Mucosa of descending colon (tissue), 3 donors: ENCODE measurements at places on chromosomes 13 and 19. TPM values are rescaled to one million over a fixed set of nuclear protein-coding genes. Genes with fewer than 3 reads are reported as not detected.

ZNF615 gene
- total RNA-seq = 5.0 TPM

KIR3DL2 gene
- not detected for total RNA-seq

CGB2 gene
- not detected for total RNA-seq

DNA sequence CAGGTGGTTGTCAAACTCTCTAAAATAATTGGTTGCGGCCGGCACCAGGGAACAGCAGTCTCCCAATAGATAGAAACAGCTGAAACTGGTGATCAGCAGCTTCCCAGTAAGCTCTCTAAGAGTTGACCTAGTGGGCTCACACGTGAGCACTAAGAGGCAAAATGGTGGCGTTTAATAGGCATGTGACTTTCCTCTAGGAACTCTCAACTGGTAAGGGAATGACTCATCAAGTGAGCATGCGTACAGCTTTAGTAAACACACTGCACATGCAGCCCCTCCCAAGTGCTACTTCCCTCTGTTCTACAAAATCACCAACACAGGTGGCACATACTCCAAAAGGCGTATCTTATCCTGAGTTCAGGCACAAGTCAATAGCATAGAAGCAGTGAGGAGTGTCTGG, 41.7 kb downstream of the TNFSF11 start:
- no peak for DNase-seq

- DNase-seq = no peak
These were observed 612.4 kb downstream of the PCDH9 start for GRCh38 chr13:66617786-66618185.

DNA sequence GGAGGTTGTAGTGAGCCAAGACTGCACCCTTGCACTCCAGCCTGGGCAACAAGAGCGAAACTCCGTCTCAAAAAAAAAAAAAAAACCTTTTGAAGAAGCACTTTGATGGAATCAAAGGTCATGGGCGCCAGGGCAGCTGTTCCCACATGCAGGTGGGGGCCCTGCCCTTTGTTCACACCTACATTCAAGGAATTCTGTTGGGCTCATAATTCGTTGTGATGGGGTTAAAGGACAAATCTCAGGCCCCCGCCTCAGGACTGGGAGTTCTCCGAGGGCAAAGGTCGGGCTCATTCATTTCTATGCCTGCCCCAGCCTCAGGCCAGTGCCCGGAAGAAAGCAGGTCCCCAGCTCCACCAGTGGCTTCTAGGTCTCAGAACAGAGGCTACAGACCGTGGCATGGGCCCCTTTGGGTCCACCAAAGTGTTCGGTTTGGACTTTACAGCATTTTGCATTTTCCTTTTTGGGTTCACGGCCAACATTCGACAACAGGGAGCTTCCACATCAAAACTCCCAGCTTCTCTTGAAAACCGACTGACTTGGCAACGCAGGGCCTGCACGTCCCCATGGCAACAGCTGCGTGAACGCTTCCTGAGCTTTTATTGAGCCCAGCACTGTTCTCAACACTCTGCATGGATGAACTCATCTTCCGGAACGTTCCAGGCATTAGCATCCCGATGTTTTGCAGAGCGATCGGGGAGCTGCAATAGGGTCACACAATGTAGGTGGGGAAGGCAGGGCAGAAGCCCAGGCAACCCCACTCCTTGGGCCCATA, 10.1 kb upstream of the GTF2F1 start:
- peak; percentile 86 for DNase-seq

- no peak for DNase-seq
These were observed 1.1 kb downstream of the HDGFL2 start for GRCh38 chr19:4473011-4473762.

DNA sequence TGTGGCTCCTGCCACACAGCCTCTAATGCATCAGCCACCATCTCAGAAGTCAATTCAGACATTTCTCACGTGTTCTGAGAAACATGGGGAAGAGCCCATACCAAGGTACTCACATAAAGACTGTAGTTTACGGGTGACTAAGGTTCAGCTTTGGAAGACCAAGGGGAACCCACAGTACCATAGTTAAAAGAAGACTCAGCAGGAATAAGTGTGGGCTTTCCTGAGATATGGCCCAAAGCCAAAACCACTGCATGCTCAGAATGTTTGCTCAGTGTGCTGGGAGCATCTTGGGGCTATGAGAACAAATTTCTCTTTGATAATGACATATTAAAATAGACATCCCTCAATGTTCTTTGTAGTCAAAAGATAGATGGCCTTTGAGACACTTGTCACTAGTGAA, 283.8 kb downstream of the DCT start:
- no peak for DNase-seq

DNA sequence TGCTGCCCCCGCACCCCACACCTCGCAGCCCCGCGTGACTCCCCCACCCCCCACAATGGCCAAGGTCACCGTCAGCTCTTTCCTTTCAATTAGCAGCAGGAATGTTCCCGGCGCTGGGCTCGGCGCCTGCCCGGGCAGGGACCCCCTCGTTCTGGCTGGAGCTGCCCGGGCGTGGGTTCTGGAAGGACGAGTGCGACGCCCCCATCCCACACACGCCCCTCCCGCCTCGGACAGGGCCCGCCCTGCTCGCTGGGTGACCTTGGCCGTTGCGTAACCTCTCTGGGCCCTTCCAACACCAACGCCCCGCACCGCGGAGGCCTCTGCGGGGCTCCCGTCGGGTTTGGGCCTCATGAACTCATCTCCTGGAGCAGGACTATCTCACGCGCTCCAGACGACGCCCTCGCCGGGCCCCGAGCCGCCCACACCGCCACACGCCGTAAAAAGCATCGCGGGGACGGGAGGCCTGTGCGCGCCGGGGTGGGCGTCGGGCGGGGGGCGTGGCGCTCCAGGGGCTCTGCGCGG, 10.3 kb downstream of the PALM start:
- DNase-seq = peak; percentile 67

DNA sequence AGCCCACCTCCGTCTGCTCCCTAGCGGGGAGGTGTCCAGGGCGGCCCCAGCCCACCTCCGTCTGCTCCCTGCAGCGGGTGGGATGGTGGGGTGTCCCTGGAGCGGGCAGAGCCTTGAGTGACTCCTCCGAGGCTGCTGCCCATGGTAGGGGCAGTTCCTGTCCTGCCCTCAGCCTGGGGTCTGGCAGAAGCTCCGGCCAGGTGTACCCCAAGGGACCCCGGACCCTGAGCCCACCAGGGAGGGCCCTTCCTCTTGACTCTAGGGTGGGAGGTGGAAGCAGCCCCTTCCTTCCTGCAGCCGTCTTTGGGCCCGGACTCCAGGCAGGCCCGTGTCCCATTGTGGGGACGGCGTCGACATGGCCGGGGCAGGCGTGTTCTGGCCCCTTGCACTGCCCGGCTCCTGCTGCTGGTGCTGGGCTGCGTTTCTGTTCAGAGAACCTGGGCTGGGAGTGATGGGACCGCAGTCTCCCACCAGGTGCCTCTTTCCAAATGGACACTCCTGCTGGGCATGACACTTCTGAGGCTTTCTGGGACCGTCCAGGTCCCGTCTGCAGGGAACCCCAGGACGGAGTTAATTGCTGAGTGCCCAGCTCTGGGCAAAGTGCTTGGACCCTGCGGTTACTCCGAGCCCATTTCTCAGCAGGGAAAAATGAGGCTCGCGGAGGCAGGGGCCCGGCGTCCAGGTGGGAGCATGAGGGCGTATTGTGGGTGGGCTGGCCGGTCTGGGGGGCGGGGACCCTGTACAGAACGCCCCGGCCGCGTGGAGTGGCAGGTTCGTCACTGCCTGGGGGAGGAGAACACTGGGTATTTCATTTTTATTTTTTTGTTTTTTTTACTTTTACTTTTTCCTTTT, 19.8 kb downstream of the ARID3A start:
- no peak for DNase-seq
